Osteocyte (in vitro differentiated cells): ENCODE measurements at places on chromosomes 2 and 18.

DNA sequence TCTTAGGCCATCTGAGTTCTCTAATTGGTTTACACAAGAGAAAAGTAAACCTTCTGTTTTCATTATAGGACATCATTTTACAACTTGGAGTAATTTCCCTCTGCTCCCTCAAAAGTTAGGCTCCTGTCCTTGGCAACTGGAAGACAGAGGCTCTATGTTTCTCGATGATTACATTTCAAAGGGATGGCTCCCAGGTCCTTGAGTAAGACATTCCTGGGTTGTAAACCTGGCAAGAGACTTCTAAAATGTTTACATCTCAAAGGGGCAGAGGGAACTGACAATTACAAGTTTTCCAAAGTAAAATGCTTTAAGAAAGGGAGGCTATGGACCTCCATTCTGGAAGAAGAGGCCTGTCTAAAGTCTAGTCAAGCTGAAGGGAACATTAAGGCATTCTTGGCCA is 268.3 kb upstream of the REG3G start:
- DNase-seq: no peak

DNA sequence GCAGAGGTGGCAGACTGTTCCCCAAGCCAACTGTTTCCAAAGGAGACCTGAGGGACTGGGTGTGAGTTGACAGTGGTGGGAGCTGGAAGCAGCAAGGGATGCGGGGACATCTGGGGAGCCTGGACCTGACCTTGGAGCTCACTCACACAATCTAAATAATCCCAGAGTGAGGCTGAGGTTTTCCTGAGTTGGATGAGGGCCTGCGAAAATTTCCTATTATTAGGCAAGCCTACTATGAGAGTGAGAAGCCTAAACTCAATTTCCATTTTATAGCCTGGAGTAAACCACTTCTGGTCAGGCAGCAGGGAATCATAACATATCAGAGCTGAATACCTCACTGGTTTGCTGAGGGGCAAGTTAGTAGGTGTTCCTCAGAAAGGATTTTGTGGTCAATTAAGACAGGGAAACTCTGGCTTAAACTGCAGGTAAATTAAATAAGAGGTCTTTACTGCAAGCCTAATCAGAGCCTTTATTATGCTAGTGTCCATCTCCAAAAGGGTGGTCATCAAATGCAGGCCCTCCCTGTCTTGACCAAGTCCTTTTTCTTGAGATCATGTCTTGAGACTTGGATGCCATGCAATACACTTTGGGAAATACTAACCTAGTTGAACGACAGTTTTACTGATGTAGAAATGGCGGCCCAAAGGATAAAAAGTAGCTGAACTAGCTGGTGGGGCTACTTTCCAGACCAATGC is 1.7 kb upstream of the COX5B start:
- no peak for DNase-seq

- no peak for DNase-seq
Measured at GRCh38 chr2:230668184-230668938, 44.3 kb upstream of the CAB39 start.

- no peak for DNase-seq
Measured at GRCh38 chr2:55010915-55011314, 39.3 kb downstream of the RTN4 start.

DNA sequence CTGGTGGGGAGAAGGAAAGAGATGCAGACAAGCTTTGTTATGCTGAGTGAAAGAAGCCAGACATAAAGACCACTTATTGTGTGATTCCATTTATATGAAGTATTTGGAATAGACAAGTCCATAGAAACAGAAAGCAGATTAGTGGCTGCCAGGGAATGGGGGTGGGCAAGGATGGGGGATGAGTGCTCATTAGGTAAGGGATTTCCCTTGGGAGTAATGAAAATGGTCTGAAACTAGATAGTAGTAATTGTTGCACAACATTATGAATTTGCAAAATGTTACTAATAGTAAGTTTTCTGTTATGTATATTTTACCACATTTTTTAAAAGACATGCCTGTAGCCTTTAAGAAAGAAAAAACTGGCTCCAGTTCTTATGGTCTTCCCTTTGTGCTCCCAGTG is 154.9 kb downstream of the LNPK start:
- no peak for DNase-seq

- DNase-seq: no peak
Measured at GRCh38 chr2:55431982-55432627, 12.4 kb upstream of the CCDC88A start.
